ENCODE measurements at places on chromosomes 11 and 22. TPM values are rescaled to one million over a fixed set of nuclear protein-coding genes. Genes with fewer than 3 reads are reported as not detected.

The RRM1 gene
- 63.6 TPM for total RNA-seq

The NXPE4 gene
- total RNA-seq, result not detected

The OLFML1 gene
- not detected for total RNA-seq

The FOLR2 gene
- not detected for total RNA-seq

The JAML gene
- total RNA-seq, result not detected
